ENCODE measurements at places on chromosomes 13 and 19. TPM values are rescaled to one million over a fixed set of nuclear protein-coding genes. Genes with fewer than 3 reads are reported as not detected.

The CYP4F12 gene
- 1.4 TPM for total RNA-seq

DNA sequence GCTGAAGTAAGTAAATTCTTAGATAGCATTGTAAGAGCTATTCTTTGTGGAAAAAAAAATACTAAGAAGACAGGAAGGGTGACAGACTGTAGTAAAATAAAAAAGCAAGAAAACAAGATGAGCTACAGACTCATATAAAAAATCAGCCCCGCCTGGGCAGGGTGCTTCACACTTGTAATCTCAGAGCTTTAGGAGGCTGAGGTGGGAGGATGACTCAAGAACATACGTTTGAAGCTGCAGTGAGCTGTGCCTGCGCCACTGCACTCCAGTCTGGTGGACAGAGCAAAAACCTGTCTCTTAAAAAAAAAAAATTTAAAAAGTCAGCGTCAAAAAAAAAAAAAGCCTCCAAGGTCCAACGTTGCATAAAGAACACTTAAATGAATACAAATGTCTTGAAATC lies 102.1 kb downstream of the VWA8 start:
- no peak for DNase-seq

DNA sequence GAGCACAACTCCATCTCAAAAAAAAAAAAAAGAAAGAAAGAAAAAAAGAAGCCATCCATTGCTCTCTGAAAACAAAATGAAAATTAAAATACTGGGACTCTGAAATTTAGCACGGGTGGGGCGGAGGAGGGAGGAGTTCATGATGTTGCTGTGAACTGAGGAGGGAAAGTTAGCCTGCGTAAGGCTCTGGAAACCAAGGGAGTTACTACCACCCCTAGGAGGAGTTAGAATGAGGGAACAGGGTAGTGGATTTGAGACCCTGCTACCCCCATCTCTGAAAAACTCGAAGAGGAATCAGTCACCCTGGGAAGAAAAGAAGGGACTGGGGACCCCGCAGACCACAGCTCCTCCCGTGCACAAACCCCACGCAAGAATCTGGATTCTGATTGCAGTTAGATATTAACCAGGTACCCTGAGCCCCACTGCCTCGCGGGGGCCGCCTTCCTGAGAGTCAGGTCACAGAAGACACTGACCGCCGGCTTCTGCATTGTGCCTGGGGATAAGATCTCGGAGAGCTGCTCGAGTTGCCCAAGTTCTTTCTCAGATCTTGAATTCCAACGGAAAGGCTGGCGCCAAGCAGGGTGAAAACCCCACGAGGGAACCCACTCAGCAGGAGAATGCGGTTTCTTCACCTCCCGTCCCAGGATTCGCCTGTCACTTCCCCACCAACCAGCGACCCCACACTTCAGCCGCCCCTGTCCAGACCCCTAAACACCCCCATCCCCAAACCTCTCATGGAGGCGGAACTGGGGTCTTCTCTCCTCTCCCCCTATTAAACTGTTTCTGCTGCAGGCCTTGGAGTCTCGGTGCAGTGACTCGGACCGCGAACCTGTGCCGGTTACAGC lies 870 bp downstream of the ZNF442 start:
- peak; percentile 7 for DNase-seq

- DNase-seq: no peak
Measured at GRCh38 chr19:49566302-49566701, 14.1 kb downstream of the NOSIP start.

DNA sequence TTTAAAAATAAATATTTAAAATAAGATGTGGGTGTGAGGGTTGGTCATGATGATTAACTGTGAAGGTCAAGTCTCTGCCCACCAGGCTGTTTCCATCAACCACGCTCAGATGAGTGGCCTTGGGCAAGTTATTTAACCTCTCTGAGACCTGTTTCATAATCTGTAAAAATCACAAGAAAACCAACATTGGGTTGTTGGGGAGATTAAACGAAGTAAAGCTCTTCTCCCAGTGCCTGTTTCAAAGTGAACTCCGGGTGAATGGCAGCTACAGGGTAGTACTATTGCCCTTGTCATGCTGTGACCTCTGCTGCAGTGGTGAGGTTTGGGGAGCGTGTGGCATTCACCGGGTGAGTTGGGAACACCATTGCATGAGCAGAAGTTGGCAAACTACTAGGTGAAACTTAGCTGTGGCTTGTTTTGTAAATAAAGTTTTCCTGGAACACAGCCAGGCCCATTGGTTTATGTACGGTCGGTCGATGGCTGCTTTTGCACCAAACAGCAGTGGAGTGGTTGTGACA lies 153.2 kb downstream of the USP12 start:
- no peak for DNase-seq

The LEUTX gene
- not detected for total RNA-seq

DNA sequence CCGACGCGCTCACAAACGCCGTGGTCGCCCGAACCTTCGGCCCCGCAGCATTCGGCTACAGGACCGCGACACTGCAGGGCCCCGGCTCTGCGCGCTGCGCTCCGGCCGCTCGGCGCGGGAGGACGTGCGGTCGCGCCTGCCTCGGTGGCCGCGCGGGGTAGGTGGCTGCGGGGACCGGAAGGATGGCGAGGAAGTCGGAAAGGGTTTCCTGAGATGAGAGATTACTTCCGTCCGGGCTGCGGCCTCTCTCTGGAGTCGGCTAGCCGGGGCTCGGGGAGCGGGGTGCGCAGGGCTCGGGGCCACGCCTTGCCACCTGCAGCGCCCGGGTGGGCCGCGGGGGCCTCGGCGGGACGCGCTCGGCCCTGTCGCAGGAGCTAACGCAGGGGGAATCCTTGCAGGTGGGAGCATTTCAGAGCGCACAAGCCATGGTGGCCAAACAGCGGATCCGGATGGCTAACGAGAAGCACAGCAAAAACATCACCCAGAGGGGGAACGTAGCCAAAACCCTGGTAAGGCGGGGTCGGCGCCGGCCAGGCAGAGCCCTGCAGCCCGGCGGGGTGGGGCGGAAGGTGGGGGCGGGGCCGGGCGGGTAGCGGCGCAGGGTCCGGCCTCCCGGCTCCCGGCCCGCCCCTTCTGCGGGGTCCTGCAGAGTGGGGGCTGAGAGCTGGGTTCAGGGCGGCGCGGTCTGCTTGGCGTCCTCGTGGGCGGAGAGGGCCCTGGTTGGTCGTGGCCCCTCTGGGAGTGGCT lies at the start of gene SERP2:
TSS of gene SERP2 (plus strand) at position 224 of the 747 bp plus-strand sequence. CDS start at position 426, 202 bp downstream.
- peak; percentile 5 for DNase-seq

Measured in T-cell (primary cell).